HCT116 (cell line): ENCODE measurements at places on chromosomes 11 and 22.

DNA sequence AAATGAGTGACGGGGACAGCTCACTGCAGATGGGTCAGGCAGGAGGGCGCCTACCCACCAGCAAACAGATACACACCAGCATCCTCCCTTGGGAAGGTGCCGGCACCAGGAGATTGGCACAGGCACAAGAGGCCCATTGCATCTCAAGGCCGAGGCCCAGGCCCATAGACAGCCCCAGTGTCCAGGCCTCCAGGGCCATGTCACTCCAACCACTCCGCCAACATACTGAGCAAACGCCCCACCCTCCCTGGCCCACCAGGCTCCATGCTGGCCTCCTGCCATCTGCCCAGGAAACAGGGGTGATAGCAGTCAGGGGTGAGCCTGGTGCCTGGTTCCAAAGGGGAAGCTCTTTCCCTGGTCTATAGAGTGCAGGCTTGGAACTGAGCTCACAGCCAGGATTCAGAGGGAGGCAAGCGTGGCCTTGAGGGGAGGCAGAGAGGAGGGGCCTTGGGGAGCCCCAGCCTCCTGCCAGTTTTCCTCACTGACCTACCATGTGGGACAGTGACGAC, 34.7 kb downstream of the PISD start:
- no peaks in the 10 kb centered on the region; the same call in 1 of the 2 replicates for H3K36me3 ChIP-seq
- H3K4me3 ChIP-seq = no peak overlapping the region
- peaks cover 5% of the 10 kb centered on the region; the same call in 1 of the 2 replicates for H3K4me1 ChIP-seq
- no peak for DNase-seq

GRCh38 chr11:91158891-91159537, 936.2 kb upstream of the CHORDC1 start:
- no peaks in the 10 kb centered on the region for H3K36me3 ChIP-seq
- H3K27ac ChIP-seq = no peak overlapping the region
- no peak overlapping the region for H3K4me3 ChIP-seq
- no peaks in the 10 kb centered on the region for H3K27me3 ChIP-seq
- H3K4me1 ChIP-seq = no peaks in the 10 kb centered on the region

DNA sequence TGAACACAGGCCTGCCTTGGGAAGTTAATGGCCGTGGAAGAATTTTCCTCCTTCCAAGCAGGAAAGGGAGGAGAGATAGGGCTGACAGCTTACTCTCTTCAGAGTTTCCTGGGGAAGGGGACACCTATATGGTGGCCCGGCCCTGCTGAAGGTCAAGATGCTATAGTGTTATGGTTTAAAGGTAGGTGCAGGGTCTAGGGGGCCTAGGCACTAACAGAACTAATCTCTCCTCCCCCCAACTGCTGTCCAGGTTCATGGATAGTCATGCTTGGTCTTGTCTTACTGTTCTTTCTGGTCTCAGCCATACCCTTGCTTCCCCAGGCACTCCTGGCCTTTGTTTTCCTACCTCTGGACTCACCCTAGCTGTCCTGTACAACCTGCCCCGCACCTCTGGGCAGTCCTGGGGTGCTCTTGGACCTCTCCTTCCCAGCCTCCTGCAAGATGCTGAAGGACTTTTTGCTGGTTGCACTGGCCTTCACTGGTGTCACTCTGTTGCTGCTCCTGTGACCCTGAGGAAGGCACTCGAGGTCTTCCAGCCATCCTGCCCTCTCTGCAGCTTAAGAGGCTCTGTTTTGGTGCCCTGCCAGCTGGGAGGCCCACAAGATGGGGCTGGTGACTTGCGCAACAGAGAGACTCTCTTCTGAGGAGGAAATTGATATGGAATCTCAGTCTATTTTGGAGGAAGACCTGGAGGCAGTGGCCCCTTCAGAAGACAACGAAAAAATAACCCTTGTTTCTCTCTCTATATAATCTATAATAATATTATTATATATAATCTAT, 17.9 kb downstream of the SEC14L3 start:
- no peaks in the 10 kb centered on the region for H3K36me3 ChIP-seq
- no peaks in the 10 kb centered on the region for H3K4me1 ChIP-seq
- no peak for DNase-seq
- no peak overlapping the region for H3K27ac ChIP-seq

- no peaks in the 10 kb centered on the region for H3K4me1 ChIP-seq
- H3K27ac ChIP-seq = no peak overlapping the region
- H3K4me3 ChIP-seq = no peak overlapping the region
- no peak for DNase-seq
- no peaks in the 10 kb centered on the region for H3K36me3 ChIP-seq
These were observed 162.9 kb downstream of the DLG2 start for GRCh38 chr11:85464283-85464682.

DNA sequence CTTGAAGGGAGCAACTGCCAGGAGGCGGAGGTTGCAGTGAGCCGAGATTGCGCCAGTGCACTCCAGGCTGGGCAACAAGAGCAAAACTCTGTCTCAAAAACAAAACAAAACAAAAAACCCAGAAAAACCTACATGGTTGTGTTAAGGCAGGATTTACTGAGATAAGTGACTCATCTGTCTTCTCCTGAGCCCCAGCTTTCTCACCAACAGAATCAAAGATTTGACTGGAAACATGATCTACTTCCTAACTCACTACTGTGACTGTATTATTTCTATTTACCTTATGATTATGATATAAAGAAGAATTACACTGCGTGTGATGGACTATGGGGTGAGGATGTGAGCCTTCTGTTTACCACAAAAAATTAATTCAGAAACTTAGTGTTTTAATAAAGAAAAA, 21.8 kb downstream of the FAM118B start:
- no peak overlapping the region for H3K27ac ChIP-seq
- no peak for DNase-seq
- H3K4me3 ChIP-seq = no peak overlapping the region
- no peaks in the 10 kb centered on the region for H3K36me3 ChIP-seq

GRCh38 chr22:21937821-21938070, 14.9 kb downstream of the PPM1F start:
- peak overlapping the region; percentile 91 for H3K27ac ChIP-seq
- no peaks in the 10 kb centered on the region for H3K27me3 ChIP-seq
- no peak for DNase-seq
- peak overlapping the region; percentile 58 for H3K4me3 ChIP-seq
- H3K36me3 ChIP-seq = no peaks in the 10 kb centered on the region; the same call in 1 of the 2 replicates

DNA sequence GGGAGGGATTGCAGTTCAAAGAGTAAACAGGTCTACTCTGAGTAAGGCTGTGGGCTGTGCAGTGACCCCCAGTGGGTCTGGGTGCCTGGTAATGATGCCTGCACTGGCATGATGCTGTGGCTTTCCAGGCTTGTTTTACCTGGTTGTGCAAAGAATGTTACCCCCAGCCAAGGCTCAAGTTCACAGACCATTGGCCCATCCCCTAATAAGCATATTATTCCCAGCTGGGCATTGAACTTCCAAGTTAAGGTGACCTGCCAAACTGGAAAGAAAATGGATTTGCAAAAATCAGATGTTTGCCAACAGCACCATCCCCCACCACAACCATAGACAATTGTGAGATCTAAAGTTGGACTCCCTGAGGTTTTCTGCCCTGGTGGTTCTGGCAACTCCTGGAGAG, 7.9 kb upstream of the EHF start:
- no peaks in the 10 kb centered on the region for H3K36me3 ChIP-seq
- no peaks in the 10 kb centered on the region for H3K27me3 ChIP-seq
- no peak overlapping the region for H3K4me3 ChIP-seq
- no peak overlapping the region for H3K27ac ChIP-seq

- H3K27me3 ChIP-seq = no peaks in the 10 kb centered on the region
- DNase-seq = no peak
- H3K36me3 ChIP-seq = peaks cover 8% of the 10 kb centered on the region; the same call in 1 of the 2 replicates
- no peak overlapping the region for H3K4me3 ChIP-seq
These were observed 8.9 kb downstream of the TMEM218 start for GRCh38 chr11:125102510-125102909.
